ENCODE measurements at places on chromosomes 16 and 17.

DNA sequence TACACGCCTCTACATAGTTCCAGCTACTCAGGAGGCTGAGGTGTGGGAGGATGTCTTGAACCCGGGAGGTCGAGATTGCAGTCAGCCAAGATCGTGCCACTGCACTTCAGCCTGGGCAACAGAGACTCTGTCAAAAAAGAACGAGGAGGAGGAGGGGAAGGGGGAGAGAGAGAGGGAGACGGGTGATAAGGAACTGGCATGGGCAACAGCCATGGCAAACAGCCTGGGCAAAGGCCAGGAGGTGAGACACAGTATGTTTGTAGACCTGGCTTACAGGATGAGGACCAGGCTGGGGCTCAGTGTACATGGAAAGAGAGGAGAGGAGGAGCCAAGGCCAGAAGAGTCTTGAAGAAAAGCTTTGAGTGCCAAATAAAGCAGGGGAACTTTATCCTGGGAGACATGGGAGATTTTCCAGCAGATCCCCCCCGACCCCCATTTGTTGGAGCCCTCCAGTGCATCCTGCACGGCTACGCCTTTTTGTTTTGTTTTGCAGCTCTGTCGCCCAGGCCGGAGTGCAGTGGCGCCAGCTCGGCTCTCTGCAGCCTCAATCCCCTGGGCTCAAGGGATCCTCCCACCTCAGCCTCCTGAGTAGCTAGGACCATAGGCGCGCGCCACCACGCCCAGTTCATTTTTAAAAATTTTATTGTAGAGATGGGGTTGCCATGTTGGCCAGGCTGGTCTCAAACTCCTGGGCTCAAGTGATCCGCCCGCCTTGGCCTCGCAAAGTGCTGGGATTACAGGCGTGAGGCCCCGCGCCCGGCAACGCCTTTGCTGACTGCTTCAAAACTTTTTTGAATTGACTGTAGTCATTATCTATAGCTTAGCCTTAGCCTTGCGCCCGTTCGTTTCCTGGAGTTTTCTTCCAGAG lies 1.3 kb upstream of the ALKBH5 start:
- H3K36me3 ChIP-seq, result peaks cover 4% of the 10 kb centered on the region
- no peaks in the 10 kb centered on the region for H3K27me3 ChIP-seq
- H3K4me3 ChIP-seq, result peak overlapping the region; percentile 63
- peaks cover 22% of the 10 kb centered on the region for H3K4me1 ChIP-seq
- H3K27ac ChIP-seq, result peak overlapping the region; percentile 99

GRCh38 chr16:87233928-87234327 lies 83.3 kb downstream of the C16orf95 start:
- H3K36me3 ChIP-seq, result no peaks in the 10 kb centered on the region
- H3K27ac ChIP-seq, result no peak overlapping the region
- peaks cover 18% of the 10 kb centered on the region for H3K4me1 ChIP-seq
- peak; percentile 32 for DNase-seq
- no peaks in the 10 kb centered on the region for H3K27me3 ChIP-seq
- no peak overlapping the region for H3K4me3 ChIP-seq

- no peak for DNase-seq
- no peaks in the 10 kb centered on the region for H3K36me3 ChIP-seq
- no peak overlapping the region for H3K4me3 ChIP-seq
- peaks cover 38% of the 10 kb centered on the region for H3K27me3 ChIP-seq
These were observed 115.9 kb downstream of the LITAF start for GRCh38 chr16:11470676-11471415.

DNA sequence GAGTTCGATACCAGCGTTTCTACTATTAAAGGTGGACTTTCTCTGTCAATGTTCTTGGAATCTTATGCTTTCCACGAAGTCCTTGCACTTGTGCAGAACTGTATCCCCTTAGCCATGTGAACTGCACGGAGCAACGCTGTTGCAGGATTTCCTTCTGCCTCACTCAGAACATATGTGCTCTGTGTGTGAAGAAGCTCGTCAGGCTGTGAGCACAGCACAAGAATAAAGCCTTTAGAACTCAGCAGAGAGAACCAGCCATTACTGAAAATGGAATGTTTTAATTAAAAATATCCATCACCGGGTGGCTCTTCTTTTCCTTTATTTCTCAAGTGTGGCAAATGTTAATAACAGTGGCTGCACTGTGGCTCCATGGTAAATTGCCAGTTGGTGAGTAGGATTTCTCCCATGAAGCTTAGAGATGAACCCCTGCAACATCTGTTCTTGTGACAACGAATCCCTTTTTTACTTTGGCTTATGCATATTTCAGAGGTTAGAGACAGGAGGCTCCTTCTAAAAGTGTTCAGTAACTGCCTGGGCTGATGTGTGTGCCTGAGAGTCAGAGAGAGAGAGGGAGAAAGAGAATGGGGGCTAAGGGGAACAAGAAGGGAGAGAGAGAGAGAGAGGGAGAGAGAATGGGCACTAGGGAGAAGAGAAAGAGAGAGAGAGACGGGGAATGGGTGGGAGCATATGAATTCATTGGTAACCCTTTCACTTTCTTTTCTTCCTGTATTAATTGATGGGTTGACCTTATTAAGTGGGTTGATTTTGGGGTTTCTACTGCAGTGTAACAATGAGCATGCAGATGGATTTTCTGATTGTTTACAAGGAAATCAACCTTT lies 50.0 kb downstream of the RPTOR start:
- H3K4me3 ChIP-seq, result peak overlapping the region; percentile 54
- no peak overlapping the region for H3K27ac ChIP-seq
- no peaks in the 10 kb centered on the region for H3K36me3 ChIP-seq
- no peaks in the 10 kb centered on the region for H3K27me3 ChIP-seq

GRCh38 chr16:11090232-11090631 lies 145.9 kb downstream of the CLEC16A start:
- H3K4me3 ChIP-seq, result no peak overlapping the region
- peaks cover 37% of the 10 kb centered on the region for H3K4me1 ChIP-seq
- H3K27me3 ChIP-seq, result no peaks in the 10 kb centered on the region

DNA sequence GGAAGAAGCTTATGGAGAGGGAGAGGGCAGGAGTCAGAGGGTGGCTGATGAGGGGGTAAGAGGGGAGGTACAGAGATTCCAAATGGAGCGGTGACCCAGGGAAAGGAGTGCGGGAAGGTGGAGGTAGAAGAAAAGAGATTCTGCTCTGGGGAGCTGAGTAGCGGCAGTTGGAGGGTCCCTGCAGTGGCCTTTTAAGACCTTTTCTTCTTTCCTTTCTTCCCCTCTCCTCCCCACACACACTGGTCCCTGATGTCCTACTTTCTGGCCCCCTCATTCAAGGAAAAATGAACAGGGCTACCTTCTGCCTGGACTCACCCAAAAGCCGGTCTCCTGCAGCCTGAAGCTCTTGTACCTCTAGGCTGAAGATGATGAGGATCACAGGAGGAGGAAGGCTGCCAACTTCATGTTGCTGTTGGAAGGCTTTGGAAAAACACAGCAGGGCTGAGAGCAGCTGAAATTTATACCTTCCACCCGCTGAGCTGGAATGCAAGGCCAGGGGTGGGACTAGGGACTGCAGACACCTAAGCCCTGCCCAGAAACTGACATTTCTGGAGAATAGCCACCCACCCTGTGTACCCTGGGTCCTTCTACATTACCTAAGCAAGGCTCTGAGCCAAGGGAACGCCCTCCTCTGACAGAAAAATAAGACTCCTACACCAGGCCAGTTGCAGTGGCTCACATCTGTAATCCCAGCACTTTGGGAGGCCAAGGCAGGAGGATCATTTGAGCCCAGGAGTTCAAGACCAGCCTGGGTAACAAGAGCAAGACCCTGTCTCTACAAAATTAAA lies 9.4 kb upstream of the HEATR6 start:
- no peaks in the 10 kb centered on the region for H3K27me3 ChIP-seq
- H3K4me3 ChIP-seq, result peak overlapping the region; percentile 54
- peaks cover 14% of the 10 kb centered on the region for H3K4me1 ChIP-seq
- H3K27ac ChIP-seq, result peak overlapping the region; percentile 77

DNA sequence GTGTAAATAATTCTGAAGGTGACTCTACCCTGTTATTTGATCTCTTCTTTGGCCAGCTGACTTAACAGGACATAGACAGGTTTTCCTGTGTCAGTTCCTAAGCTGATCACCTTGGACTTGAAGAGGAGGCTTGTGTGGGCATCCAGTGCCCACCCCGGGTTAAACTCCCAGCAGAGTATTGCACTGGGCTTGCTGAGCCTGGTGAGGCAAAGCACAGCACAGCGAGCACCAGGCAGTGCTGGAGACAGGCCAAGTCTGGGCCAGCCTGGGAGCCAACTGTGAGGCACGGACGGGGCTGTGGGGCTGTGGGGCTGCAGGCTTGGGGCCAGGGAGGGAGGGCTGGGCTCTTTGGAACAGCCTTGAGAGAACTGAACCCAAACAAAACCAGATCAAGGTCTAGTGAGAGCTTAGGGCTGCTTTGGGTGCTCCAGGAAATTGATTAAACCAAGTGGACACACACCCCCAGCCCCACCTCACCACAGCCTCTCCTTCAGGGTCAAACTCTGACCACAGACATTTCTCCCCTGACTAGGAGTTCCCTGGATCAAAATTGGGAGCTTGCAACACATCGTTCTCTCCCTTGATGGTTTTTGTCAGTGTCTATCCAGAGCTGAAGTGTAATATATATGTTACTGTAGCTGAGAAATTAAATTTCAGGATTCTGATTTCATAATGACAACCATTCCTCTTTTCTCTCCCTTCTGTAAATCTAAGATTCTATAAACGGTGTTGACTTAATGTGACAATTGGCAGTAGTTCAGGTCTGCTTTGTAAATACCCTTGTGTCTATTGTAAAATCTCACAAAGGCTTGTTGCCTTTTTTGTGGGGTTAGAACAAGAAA lies 5.1 kb downstream of the STH start:
- no peak overlapping the region for H3K27ac ChIP-seq
- H3K4me1 ChIP-seq, result peaks cover 5% of the 10 kb centered on the region
- no peak for DNase-seq

GRCh38 chr16:54165174-54165911 lies 121.2 kb downstream of the IRX3 start:
- no peak for DNase-seq
- no peak overlapping the region for H3K27ac ChIP-seq
- H3K36me3 ChIP-seq, result no peaks in the 10 kb centered on the region
- no peaks in the 10 kb centered on the region for H3K4me1 ChIP-seq

DNA sequence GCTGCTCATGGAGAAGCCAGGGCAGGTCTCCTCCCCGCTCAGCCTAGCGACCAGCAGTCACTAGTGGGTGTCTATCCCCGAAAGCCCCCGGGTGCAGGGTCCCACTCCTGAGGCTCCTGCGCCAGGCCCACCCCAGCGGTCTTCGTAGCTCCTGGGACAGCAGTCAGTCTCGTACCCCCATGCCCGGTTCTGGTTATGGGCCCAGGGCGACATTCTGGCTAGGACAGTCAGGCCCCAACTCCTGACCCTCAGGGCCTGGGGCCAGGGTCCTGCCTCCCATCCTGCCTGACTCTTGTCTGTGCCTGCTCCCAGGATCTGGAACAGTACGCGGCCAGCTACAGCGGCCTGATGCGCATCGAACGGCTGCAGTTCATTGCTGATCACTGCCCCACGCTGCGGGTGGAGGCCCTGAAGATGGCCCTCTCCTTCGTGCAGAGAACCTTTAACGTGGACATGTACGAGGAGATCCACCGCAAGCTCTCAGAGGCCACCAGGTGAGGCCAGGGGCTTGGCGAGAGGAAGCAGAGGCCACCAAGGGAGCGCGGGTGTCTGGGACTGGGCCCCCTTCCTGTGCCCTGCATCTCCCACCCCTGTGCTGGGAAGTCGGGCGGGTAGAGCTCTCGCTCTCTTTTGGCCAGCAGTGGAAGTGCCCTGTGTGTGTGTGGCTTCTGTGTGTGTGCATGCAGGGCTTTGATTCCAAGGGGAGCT lies 2.0 kb downstream of the GPS1 start:
- peaks cover 37% of the 10 kb centered on the region for H3K4me1 ChIP-seq
- no peak overlapping the region for H3K27ac ChIP-seq
- H3K36me3 ChIP-seq, result peaks cover 64% of the 10 kb centered on the region
- no peaks in the 10 kb centered on the region for H3K27me3 ChIP-seq
- DNase-seq, result no peak
- H3K4me3 ChIP-seq, result no peak overlapping the region

DNA sequence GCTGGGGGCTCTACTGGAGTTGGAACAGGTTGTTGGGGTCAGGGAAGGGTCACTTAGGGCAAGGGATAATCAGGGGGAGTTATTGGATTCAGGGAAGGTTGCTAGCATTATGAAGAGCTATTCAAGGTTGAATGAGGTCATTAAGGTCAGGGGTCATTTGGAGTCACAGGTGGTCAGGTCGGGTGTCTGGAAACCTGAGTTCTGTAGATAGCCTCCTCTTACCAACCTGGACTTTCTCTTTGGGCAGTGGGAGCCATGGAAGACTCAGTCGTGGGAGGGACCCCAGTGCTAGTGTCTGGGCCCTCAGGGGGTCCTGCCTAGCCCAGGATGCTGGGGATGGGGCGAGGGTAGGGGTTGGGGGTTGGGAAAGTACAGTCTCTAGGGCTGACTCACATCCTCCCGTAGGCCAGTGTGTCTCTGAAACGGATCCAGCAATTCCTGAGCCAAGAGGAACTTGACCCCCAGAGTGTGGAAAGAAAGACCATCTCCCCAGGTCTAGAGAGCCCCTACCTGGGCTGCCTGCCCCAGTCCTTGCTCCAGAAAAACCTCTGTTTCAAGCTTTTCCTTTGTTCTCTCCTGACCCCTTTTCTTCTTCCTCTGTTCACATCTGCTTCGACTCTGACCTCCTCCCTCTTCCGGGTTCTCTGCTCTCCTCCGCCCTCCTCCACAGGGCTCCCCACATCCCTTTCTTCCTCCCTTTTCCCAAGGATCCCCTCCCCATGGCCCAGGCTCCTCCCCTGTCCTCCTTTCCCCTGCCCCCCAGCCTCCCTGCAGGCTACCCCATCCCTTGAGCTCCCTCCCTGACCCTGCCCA lies 33.5 kb downstream of the ABCC3 start:
- H3K27me3 ChIP-seq, result no peaks in the 10 kb centered on the region
- DNase-seq, result no peak
- no peak overlapping the region for H3K27ac ChIP-seq
- peaks cover 4% of the 10 kb centered on the region for H3K36me3 ChIP-seq

- DNase-seq, result no peak
- H3K4me3 ChIP-seq, result no peak overlapping the region
- H3K27me3 ChIP-seq, result peaks cover 18% of the 10 kb centered on the region
- no peak overlapping the region for H3K27ac ChIP-seq
- H3K36me3 ChIP-seq, result no peaks in the 10 kb centered on the region
- H3K4me1 ChIP-seq, result no peaks in the 10 kb centered on the region
These were observed 51.6 kb upstream of the LYRM9 start for GRCh38 chr17:27944546-27945332.

All from mesenchymal stem cell (in vitro differentiated cells and primary cell).